ENCODE measurements at places on chromosomes 7 and 10.
A peak's percentile ranks its signal among the peaks of the same experiment; 100 is the strongest.

- H3K27me3 ChIP-seq = no peaks in the 10 kb centered on the region
- H3K36me3 ChIP-seq = no peaks in the 10 kb centered on the region
- H3K27ac ChIP-seq = no peak overlapping the region
- H3K4me3 ChIP-seq = no peak overlapping the region
- DNase-seq = no peak
Measured at GRCh38 chr7:93862651-93863050, 27.9 kb downstream of the TFPI2 start.

GRCh38 chr10:3401491-3401938, 228.9 kb upstream of the PITRM1 start:
- DNase-seq = no peak
- no peaks in the 10 kb centered on the region for H3K27me3 ChIP-seq
- H3K27ac ChIP-seq = no peak overlapping the region
- H3K4me1 ChIP-seq = no peaks in the 10 kb centered on the region
- no peaks in the 10 kb centered on the region for H3K36me3 ChIP-seq
- H3K4me3 ChIP-seq = no peak overlapping the region

DNA sequence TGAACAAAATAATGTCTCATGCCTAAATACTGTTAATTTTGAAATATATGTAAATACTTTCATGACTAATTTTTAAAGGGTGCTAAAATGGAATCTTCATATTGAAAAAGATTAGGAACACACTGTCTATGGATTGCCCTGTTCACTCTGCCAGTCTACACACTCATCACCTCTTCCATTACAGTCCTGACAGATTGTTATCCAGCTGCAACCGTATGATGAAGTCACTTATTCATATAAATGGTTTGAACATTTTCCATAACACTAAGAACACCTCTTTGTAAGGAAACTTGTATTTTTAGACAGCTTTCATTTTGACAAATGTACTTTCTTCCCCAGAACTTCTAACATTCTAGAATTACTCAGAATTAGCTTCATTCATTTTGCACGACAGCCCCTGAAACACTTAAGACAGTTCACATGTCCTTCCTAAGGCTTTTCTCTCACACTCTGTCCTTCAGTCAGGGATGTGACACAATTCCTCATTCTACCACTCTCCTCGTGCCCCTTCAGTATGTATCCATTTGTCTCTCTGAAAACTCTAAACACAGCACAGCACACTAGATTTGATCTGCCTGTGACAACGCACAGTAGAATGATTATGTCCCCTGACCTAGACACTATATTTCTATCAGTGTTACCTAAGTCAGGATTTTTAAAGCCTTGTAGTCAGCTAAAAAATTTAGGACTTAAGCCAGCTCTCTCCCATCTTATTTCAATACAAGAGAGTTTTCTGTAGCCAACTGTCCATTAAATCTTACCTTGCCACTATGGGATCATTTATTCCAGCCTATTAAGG, 71.9 kb downstream of the ORC5 start:
- H3K36me3 ChIP-seq = peaks cover 31% of the 10 kb centered on the region
- no peaks in the 10 kb centered on the region for H3K4me1 ChIP-seq
- no peak for DNase-seq
- H3K4me3 ChIP-seq = no peak overlapping the region
- no peak overlapping the region for H3K27ac ChIP-seq

GRCh38 chr7:107133396-107133795, 35.4 kb upstream of the HBP1 start:
- no peaks in the 10 kb centered on the region for H3K4me1 ChIP-seq
- H3K4me3 ChIP-seq = no peak overlapping the region
- H3K27me3 ChIP-seq = no peaks in the 10 kb centered on the region

DNA sequence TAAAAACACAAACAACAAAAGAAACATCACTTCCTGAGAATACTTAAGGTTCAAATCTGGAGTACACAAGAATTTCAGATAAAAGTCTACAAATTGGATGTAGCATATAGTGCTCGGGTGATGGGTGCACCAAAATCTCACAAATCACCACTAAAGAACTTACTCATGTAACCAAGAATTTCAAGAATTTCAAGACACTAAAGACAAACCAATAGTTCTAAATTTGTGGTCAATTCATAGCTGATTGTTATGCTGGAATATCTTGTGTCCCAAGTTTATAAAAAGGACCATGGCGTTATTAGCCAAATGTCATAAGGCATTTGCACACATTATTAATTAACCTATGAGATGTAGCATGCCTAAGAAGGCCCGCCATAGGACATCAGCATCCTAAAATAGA, 1204.1 kb upstream of the AUTS2 start:
- no peaks in the 10 kb centered on the region for H3K36me3 ChIP-seq
- no peak overlapping the region for H3K4me3 ChIP-seq
- no peak overlapping the region for H3K27ac ChIP-seq
- no peaks in the 10 kb centered on the region for H3K4me1 ChIP-seq
- H3K27me3 ChIP-seq = no peaks in the 10 kb centered on the region

DNA sequence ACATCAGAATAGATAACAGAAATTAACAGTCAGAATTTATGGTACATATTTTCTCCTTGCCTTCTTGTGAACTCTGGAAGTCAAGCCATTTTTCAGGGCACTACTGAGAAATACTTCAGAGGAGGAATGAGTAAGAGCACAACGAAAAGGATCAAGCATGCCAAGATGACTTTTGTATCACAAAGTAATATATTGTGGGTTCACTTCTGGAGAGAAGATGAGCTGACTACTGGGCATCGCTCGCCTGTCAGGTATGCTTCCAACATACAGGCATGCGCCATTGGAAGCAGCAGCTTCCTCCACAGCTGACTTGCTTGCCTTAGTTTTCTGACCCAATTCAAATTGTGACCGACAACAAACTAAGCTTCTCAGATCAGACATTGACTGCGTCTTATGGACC, 137.3 kb downstream of the VTI1A start:
- no peaks in the 10 kb centered on the region for H3K36me3 ChIP-seq
- H3K27ac ChIP-seq = peak overlapping the region; percentile 12
- no peak for DNase-seq
- H3K27me3 ChIP-seq = no peaks in the 10 kb centered on the region
- peaks cover 29% of the 10 kb centered on the region for H3K4me1 ChIP-seq

DNA sequence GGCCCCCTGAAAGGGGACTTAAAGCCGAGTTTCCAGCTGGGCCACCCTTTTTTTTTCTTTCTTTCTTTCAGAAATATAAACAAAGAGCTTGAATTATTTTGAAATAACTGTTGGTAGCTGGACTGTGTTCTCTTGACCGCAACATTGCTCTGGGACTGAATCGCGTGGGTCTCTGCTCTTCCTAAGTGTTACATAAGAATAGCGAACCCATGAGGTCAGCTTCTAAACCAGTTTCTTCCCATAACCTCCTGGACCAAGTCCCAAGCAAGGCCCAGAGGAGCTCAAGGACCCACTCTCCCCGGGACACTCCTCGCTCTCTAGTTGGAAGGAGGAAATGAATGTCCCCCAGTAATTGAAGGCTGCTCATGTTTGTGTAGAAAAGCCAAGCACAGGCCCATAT, 91.1 kb downstream of the CXCL12 start:
- no peaks in the 10 kb centered on the region for H3K36me3 ChIP-seq
- peak overlapping the region; percentile 78 for H3K27ac ChIP-seq
- DNase-seq = peak; percentile 68
- no peaks in the 10 kb centered on the region for H3K4me1 ChIP-seq
- no peaks in the 10 kb centered on the region for H3K27me3 ChIP-seq
- peak overlapping the region; percentile 17 for H3K4me3 ChIP-seq

- no peaks in the 10 kb centered on the region for H3K27me3 ChIP-seq
- no peak overlapping the region for H3K27ac ChIP-seq
- H3K4me3 ChIP-seq = no peak overlapping the region
- no peaks in the 10 kb centered on the region for H3K36me3 ChIP-seq
- DNase-seq = no peak
Measured at GRCh38 chr7:24158975-24159374, 125.0 kb upstream of the NPY start.

DNA sequence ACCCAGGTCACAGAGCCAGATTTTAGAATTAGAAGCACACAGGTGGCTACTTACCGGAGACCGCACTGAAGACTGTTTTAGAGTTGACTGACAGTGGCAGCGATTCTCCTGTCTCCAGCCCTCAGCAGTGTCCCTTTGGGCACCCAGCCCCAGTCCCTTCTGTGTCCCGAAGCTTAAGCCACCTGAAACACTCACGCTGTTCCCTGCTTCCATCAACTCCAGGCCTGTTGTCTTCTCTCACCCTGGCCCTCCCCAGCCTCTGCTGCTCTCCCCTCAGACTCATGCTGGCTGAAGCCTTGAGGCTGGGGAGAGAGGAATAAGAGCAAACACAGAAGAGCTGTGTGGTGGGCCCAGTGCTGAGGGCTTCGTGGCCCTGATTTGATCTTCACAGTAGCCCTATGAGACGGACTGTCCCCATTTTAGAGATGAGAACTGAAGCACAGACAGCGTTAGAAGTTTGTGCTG, 10.6 kb downstream of the SAP25 start:
- H3K27ac ChIP-seq = no peak overlapping the region
- no peak overlapping the region for H3K4me3 ChIP-seq
- H3K36me3 ChIP-seq = peaks cover 65% of the 10 kb centered on the region
- no peaks in the 10 kb centered on the region for H3K4me1 ChIP-seq
- DNase-seq = no peak

DNA sequence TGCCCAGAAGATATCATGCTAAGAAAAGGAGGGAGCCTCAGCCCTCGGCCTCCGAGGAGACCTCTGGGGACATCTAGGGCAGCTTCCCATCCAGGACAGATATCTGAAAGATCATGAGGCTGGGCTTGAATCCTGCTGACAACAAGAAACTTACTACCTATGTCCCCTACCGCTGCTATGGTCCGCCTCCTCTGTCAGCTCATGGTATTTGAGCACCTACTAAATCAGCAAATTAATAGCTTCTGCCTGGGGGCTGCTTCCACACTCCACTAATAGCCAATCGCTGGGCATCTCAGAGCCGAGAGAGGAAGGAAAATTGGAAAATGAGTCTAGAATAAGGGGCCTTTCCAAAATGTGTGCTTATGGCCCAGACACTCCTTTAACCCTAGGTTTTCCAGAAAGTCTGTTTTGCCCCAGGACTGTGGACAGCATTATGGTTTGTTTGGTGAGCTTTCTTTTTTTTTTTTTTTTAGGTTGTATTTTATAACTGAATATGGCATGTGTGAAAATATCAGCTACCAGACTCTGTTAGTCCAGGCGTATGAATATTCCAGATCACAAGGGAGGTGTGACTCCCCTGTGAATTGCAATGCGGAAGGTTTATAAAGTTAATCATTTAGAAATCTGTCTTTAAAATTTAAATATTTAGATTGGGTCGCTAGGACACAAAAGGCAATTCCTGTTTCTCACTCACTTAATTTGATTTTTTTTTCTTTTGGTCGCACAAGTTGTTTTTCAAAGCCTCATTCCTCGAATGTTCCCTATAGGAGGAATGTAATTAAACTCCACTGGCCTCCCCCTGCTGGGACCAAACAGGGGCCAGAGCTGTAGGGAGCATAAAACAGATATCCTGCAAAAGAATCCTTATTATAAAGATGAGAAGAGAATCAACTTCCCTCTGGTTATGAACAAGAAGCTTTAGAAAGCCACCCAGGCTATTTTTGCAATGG, 89.4 kb downstream of the PARP12 start:
- no peaks in the 10 kb centered on the region for H3K36me3 ChIP-seq
- H3K4me1 ChIP-seq = no peaks in the 10 kb centered on the region
- no peak overlapping the region for H3K4me3 ChIP-seq
- no peak for DNase-seq
- H3K27ac ChIP-seq = no peak overlapping the region
- H3K27me3 ChIP-seq = no peaks in the 10 kb centered on the region

DNA sequence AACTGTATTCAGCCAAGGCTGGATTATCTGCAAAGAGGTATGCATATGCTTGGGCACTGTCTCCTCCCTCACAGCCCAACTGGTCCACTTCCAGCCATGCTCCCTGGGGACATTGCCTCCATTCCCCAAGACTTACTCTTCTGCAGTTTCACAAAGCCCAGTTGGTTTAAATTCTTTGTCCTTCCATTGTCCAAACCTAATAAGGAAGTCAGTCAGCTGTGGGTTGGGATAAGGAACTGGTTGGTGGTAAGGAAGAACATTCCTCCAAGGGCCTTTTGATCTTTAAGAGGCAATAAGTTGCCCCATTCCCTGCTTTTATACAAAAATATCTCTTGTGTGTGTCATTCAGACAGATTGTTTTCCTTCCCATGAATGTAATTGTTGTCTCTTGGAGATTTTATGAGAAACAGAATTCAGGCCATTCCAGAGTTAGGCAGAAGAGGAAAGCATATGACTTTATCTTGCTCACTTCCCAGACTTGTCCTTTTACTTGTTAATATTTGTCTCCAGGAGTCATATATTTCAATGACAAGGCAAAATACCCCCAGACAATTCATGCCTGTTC, 673.7 kb downstream of the SUGCT start:
- no peaks in the 10 kb centered on the region for H3K27me3 ChIP-seq
- DNase-seq = no peak
- H3K27ac ChIP-seq = peak overlapping the region; percentile 43
- no peak overlapping the region for H3K4me3 ChIP-seq
- no peaks in the 10 kb centered on the region for H3K4me1 ChIP-seq

DNA sequence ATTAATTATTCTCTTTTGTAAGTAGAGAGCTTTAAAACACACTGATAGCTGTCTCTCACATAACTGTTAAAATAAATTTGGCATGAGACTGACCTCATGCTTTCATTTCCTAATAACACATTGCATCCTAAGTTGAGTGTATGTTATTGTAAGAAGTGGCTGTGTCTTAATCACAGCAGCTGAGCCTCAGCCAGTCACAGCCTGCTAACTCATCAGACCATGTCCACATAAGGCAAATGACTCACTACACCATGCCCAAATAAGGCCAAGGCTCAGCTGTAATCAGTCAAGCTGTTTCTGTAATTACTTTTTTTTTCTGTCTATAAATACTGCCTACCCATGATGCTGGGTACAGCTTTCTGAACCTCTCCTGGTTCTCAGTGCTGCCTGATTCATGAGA, 860.9 kb downstream of the XPNPEP1 start:
- no peak overlapping the region for H3K4me3 ChIP-seq
- no peaks in the 10 kb centered on the region for H3K36me3 ChIP-seq
- no peak for DNase-seq
- H3K27ac ChIP-seq = no peak overlapping the region
- H3K4me1 ChIP-seq = no peaks in the 10 kb centered on the region
- H3K27me3 ChIP-seq = no peaks in the 10 kb centered on the region

DNA sequence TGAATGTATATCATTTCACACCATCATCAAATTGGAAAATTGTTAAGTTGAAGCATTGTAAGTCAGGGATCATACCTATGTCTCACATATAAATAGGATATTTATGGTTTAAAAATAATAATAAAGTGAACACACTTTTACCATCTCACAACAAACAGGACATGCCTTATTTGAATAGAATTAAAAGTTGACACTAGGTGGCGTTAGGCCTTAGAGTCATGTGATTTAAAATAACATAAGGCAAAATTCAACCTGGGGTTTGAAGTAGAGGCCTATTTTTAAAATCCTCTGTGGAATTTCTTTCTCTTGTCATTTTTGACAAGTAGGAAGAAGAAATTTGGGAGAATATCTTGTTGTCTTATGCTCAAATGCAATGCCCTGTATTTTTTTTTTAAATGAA, 184.7 kb upstream of the PCDH15 start:
- H3K4me3 ChIP-seq = no peak overlapping the region
- DNase-seq = no peak
- no peaks in the 10 kb centered on the region for H3K4me1 ChIP-seq
- no peak overlapping the region for H3K27ac ChIP-seq
- no peaks in the 10 kb centered on the region for H3K27me3 ChIP-seq
